ENCODE measurements at places on chromosomes 16 and 17.
A peak's percentile ranks its signal among the peaks of the same experiment; 100 is the strongest.

GRCh38 chr16:65991149-65991701, 375.3 kb upstream of the CDH5 start:
- H3K27ac ChIP-seq, result no peak overlapping the region
- H3K4me3 ChIP-seq, result no peak overlapping the region
- peaks cover 3% of the 10 kb centered on the region for H3K4me1 ChIP-seq
- H3K36me3 ChIP-seq, result no peaks in the 10 kb centered on the region

DNA sequence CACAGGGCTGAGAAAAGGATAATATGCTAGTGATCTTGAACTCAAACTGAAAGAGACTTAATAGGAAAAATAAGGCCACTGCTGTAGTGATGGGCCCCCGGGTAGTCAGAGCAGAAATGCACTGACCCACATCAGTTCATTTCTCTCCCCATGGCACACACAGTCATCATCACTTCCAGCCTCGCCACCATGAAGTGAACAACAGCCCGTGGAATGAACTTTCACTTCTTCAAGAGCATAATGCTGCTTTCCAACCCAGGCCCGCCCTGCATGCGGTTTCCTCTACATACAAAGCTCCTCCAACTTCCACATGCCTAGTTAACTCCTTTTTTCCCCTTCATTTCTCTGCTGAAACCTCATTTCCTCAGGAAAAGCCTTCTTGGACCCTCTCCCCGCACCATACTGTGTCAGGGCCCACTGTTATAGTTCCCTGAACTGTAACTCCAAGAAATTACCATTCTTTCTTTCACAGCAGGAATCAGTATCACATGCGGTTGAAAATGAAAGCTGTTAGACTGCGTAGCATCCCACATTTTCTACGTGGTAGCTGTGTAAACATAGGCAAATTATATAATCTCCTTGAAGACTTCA, 65.8 kb upstream of the SMIM36 start:
- no peaks in the 10 kb centered on the region for H3K4me1 ChIP-seq
- no peak overlapping the region for H3K27ac ChIP-seq
- no peaks in the 10 kb centered on the region for H3K36me3 ChIP-seq
- DNase-seq, result no peak
- H3K27me3 ChIP-seq, result no peaks in the 10 kb centered on the region

DNA sequence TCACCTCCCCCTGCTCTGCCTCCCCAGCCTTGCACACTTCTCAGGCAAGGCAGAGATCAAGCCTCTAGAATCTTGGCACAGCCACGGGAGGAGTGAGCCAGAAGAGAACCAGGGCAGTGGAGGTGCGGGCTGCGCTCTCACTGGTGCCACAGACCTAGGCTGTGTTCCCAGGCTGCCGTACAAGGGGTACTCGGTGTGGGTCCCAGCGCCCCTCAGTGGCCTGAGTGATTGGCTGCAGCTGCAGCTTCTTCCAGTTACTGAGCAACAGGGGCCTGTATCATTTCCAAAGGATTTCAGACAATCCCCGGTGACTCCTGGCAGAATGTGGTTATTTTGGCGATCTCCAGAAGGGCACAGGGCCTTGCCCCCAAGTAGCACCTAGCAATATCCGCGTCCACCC, 1852.1 kb downstream of the TP53TG3F start:
- DNase-seq, result no peak
- H3K4me1 ChIP-seq, result no peaks in the 10 kb centered on the region
- H3K4me3 ChIP-seq, result no peak overlapping the region
- H3K27ac ChIP-seq, result no peak overlapping the region
- no peaks in the 10 kb centered on the region for H3K36me3 ChIP-seq

DNA sequence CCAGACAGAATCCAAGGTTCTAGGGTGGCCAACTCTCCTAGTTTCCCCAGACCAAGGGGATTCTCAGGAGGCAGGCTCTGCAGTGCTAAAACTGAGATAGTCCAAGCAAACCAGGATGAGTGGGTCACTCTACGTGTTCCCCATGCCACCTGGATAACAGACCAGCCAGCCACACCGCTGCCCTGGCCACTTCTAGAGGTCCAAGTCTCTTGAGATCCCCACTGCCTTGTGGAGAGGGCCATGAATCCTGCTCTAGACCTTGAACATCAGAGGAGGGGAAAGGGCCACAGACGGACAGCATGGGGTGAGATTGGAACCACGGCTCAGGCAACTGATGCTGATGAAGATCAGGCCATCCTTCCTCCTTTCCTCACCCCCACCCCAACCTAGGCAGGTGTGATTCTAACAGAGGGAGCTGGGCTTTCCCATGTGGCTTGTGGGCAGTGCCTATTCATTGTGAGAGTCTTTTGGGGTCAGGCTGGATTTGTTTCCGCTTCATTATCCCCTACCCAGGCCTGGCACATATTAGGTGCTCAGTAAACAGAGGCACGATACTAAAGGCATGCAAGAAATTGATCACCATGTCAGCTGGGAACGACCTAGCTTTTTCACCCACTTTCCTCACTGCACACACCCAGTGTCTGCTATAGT, 16.8 kb upstream of the TVP23A start:
- no peak overlapping the region for H3K4me3 ChIP-seq
- no peaks in the 10 kb centered on the region for H3K4me1 ChIP-seq
- DNase-seq, result no peak
- no peaks in the 10 kb centered on the region for H3K36me3 ChIP-seq
- peaks cover 3% of the 10 kb centered on the region for H3K27me3 ChIP-seq

DNA sequence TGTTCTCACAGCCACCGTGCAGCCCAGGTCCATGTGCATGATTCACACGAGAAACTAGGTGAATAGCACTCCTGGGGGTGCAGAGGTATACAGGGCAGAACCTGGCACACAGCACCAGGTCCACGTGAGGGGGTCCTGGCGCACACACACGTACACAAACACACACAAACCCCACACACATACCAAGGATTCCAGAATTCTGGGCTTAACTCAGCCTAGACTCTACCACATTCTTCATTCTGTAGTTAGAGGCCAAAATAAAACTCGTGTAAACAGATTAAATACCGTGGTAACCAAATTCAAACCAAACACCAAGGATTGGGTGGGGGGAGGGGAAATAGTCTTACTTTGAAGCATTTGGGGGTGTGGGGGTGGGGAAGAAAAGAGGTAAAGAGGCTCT, 58.5 kb downstream of the XYLT1 start:
- H3K36me3 ChIP-seq, result no peaks in the 10 kb centered on the region
- peaks cover 10% of the 10 kb centered on the region for H3K4me1 ChIP-seq
- DNase-seq, result no peak
- H3K27me3 ChIP-seq, result no peaks in the 10 kb centered on the region

- DNase-seq, result no peak
- no peaks in the 10 kb centered on the region for H3K36me3 ChIP-seq
- no peak overlapping the region for H3K27ac ChIP-seq
- no peak overlapping the region for H3K4me3 ChIP-seq
- peaks cover 8% of the 10 kb centered on the region for H3K4me1 ChIP-seq
Measured at GRCh38 chr16:80231121-80231520, 309.7 kb upstream of the DYNLRB2 start.

DNA sequence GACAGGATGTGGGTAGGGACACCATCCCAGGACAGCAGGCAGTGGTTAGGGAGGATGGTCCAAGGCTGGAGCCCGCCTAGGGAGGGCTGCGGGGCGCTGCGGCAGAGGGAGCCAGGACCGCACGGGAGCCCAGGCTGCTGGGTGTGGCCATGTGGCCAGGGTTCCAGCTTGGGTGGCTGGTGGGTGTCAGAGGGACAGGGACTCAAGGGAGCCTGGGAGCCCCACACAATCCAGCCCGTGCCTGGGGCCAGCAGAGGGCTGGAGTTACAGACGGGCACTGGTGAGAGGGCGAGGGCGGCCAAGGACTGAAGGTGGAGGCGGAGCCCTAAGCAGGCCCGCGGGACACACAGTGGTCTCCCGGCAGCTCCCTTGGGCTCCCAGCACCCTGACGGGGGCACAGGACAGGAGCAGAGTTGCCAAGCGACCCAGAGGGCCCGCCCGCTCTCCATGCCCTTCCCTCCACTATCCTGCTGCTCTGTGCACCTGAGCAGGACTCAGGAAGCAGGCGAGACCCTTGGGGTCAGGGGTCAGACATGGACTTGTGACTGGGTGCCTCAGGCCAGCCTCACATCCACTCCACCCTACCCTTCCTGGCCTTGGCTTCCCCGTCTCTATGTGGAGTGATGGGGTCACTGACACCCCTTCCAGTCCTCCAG, 7.1 kb downstream of the MRPL28 start:
- no peaks in the 10 kb centered on the region for H3K4me1 ChIP-seq
- peaks cover 11% of the 10 kb centered on the region for H3K36me3 ChIP-seq
- no peaks in the 10 kb centered on the region for H3K27me3 ChIP-seq
- DNase-seq, result no peak

GRCh38 chr16:85446951-85447692, 166.0 kb upstream of the GSE1 start:
- peaks cover 44% of the 10 kb centered on the region for H3K4me1 ChIP-seq
- no peaks in the 10 kb centered on the region for H3K27me3 ChIP-seq
- DNase-seq, result no peak
- H3K36me3 ChIP-seq, result no peaks in the 10 kb centered on the region
- H3K27ac ChIP-seq, result peak overlapping the region; percentile 4

GRCh38 chr16:17511340-17511739, 40.6 kb upstream of the XYLT1 start:
- H3K36me3 ChIP-seq, result no peaks in the 10 kb centered on the region
- H3K4me3 ChIP-seq, result no peak overlapping the region
- H3K4me1 ChIP-seq, result peaks cover 4% of the 10 kb centered on the region
- no peaks in the 10 kb centered on the region for H3K27me3 ChIP-seq

GRCh38 chr17:10226930-10227695, 28.7 kb upstream of the GAS7 start:
- no peaks in the 10 kb centered on the region for H3K27me3 ChIP-seq
- H3K4me3 ChIP-seq, result no peak overlapping the region
- peak; percentile 51 for DNase-seq
- no peaks in the 10 kb centered on the region for H3K36me3 ChIP-seq
- H3K27ac ChIP-seq, result no peak overlapping the region

DNA sequence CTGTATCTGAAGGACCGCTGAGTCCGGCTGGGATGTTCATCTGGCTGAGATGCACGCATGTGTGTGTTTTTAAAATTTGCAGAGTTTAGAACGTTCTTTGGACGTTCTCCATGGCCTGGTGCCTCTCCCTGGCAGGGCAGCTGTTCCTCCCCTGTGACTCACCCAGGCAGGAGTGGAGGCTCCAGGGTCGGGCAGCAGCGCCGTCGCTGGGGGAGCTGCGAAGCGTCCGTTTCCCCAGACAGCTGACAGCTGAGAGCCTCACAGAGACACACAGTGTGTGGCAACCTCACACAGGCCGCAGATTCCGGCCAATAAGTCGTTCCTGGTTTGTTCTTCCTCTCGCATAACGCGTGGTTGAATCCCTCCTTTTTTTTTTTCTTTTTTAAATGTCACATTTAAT, 80.6 kb downstream of the OR1D5 start:
- H3K4me1 ChIP-seq, result peaks cover 5% of the 10 kb centered on the region
- H3K4me3 ChIP-seq, result no peak overlapping the region
- H3K36me3 ChIP-seq, result no peaks in the 10 kb centered on the region
- DNase-seq, result no peak

DNA sequence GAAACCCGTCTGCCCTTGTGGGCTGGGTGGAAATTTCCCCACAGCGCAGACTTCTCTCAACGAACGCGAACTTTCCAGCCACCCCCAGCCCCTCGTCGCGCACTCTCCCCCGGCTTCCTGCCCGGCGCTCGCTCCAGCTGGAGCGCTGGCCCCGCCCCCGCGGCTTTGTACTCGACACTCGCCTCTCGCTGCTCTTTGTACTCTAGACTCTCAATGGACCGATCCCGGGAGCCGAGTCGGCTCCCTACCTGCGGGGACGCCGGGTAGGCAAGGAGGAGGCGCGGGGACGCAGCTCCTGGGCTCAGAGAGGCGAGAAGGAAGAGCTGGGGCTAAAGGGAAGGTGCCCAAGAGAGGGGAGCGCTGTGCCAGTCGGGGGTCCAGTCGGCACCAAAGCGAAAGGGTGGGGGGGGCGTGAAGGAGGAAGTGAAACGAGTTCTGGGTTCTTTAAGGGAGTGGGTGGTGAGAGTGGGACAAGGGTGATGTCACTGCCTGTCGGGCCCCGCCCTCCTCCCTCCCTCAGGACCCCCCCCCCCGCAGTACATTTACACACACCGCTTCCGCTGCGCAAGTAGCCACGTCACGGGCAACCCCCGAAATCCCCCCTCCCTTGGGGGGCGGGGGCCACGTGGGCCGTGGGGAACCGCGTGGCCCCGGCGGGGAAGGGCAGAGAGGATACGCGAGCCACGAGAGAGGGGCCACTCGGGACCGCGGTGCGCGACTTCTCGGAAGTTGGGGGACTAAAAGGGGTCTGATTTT, 9.7 kb downstream of the KDM6B start:
- DNase-seq, result peak; percentile 92
- peak overlapping the region; percentile 40 for H3K4me3 ChIP-seq
- no peaks in the 10 kb centered on the region for H3K27me3 ChIP-seq
- H3K36me3 ChIP-seq, result peaks cover 27% of the 10 kb centered on the region

DNA sequence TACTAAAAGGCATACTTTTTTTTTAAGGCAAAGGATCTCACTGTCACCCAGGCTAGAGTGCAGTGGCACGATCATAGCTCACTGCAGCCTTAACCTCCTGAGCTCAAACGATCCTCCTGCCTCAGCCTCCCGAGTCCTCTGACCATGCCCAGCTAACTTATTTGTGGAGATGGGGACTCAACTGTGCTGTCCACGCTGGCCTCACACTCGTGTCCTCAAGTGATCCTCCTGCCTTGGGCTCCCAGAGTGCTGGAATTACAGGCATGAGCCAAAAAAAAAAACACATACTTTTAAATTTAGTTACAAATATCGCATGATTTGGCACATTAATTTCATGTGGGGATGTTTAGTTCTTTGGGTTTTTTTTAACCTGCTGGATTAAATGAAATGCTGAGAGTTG, 207.7 kb upstream of the CHMP6 start:
- H3K27ac ChIP-seq, result no peak overlapping the region
- no peaks in the 10 kb centered on the region for H3K36me3 ChIP-seq
- H3K4me1 ChIP-seq, result peaks cover 17% of the 10 kb centered on the region
- H3K4me3 ChIP-seq, result no peak overlapping the region
- DNase-seq, result no peak
- H3K27me3 ChIP-seq, result no peaks in the 10 kb centered on the region

DNA sequence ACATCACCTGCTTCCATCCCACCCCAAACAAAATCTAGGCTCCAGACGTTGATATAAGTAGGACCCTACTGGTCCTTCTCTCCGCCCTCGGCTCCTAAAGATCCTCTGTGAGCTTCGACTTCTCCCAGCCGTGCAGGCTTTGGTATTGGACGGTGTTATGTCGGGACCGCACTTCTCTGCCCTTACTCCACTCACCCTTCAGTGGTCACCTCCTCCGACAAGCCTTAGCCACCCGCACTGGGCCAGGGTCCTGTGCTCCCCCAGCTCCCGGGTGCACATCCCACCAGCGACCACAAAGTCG, 1.6 kb downstream of the PSMB10 start:
- peak overlapping the region; percentile 73 for H3K4me3 ChIP-seq
- no peaks in the 10 kb centered on the region for H3K27me3 ChIP-seq
- no peak overlapping the region for H3K27ac ChIP-seq
- no peaks in the 10 kb centered on the region for H3K36me3 ChIP-seq
- peaks cover 9% of the 10 kb centered on the region for H3K4me1 ChIP-seq

GRCh38 chr17:46765453-46765852, 53.0 kb downstream of the WNT3 start:
- no peaks in the 10 kb centered on the region for H3K4me1 ChIP-seq
- no peak overlapping the region for H3K4me3 ChIP-seq
- H3K27ac ChIP-seq, result no peak overlapping the region
- no peaks in the 10 kb centered on the region for H3K27me3 ChIP-seq
